Activated CD8-positive, alpha-beta memory T cell treated with anti-CD3 and anti-CD28 coated beads, Interleukin-2, amount 10 ng/mL, durations not matched to agents 7 days and 5 days (primary cell): ENCODE measurements at places on chromosomes 4 and X. TPM values are rescaled to one million over a fixed set of nuclear protein-coding genes. Genes with fewer than 3 reads are reported as not detected.

GRCh38 chr4:1752284-1753041, 31.1 kb downstream of the TACC3 start:
- DNase-seq: peak; percentile 55
- no peak overlapping the region for H3K4me3 ChIP-seq
- peaks cover 3% of the 10 kb centered on the region for H3K4me1 ChIP-seq

GRCh38 chr4:142383800-142384470, 462.2 kb downstream of the INPP4B start:
- no peak for DNase-seq
- no peaks in the 10 kb centered on the region for H3K27me3 ChIP-seq
- H3K36me3 ChIP-seq: peaks cover 33% of the 10 kb centered on the region
- H3K27ac ChIP-seq: no peak overlapping the region
- H3K4me3 ChIP-seq: no peak overlapping the region
- peaks cover 30% of the 10 kb centered on the region for H3K4me1 ChIP-seq

GRCh38 chr4:150371869-150372268, 210.1 kb upstream of the MAB21L2 start:
- H3K4me3 ChIP-seq: no peak overlapping the region
- peaks cover 7% of the 10 kb centered on the region for H3K4me1 ChIP-seq
- H3K36me3 ChIP-seq: peaks cover 8% of the 10 kb centered on the region
- no peaks in the 10 kb centered on the region for H3K27me3 ChIP-seq
- DNase-seq: no peak

ODAM gene
- not detected for total RNA-seq
